B cell (primary cell): ENCODE measurements at places on chromosomes 12 and 14. TPM values are rescaled to one million over a fixed set of nuclear protein-coding genes. Genes with fewer than 3 reads are reported as not detected.

- no peak for DNase-seq
These were observed 991.4 kb downstream of the NRXN3 start for GRCh38 chr14:79161571-79161970.

DNA sequence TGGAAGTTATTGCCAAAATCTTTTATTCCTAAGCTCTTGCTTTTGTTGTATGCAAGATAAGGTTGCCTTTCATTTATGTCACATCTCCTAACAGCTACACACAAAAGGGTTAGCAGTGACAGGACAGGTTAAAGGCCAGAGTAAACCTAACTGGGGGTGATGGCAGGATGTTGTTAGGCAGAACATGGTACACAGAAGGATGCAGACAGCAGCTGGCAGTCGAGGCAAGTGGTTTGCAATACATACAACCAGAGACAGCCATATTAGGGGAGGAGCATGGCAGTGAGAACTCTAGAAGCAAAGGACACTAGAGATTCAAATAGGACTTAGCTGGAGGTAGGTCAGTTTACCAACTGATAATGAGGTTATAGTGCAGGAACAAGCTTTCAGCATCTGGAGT is 2.7 kb upstream of the ABCD2 start:
- DNase-seq, result no peak

- DNase-seq, result no peak
These were observed 71.4 kb upstream of the ACTN1 start for GRCh38 chr14:69050240-69051184.

DNA sequence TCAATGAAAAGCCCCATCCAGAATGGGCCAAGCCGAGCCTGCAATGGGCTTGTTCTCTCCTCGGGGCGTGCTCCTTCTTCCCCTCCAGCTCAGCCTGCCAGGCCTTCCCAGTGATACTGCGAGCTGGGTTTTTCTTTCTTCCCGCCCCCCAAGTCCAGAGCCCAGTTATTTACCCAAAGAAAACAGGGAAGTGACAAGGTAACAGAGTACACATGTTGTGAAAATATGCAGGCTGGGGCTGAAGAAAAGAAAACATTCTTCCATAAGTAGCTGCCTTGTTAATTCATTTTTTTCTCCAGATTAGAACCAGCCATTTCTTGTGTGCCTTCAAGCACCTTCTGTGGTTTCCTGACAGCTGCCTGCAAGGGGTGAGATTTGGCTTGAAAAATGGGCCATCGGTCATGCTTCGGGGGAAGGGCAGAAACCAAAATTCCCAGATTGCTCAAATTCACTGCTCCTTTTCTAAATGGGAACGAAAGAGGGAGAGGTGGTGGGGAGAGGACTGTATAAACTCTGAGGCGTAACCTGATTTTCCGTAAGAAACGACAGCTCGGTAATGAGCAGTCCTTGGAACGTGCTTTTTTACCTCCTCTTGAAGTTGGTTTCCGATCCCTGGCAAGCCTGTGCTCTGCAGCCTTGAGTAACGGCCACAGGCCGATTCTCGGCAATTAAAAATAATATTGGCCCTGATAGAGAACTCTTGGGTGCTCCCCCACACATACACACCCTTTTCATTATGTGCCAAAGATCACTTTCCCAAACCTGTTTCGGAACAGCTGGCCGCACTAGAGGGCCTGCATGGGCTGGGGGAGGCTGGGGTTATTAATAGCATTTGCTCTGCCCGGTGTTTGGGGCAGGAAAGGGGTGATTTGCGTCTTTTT is 229.4 kb downstream of the ZFP36L1 start:
- peak; percentile 27 for DNase-seq

LRTM2 gene
- total RNA-seq, result not detected in 2 replicates
